ENCODE measurements at places on chromosomes 4 and X.

DNA sequence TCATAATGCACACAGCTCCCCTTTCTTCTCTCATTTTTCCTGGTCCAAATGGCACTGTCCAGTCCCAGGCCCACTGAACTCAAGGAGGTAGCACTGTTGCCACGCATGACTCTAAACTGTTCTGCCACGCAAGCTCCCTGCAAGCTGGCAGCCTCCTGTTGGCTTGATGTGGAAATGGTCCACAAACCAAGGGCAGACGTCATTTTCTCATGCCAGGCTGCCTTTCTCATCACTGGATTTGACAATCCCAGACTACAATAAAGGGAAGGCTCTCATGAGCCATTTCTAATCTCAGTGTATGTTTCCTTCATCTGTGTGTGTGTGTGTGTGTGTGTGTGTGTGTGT lies 22.4 kb downstream of the OTOP1 start:
- no peak for DNase-seq

DNA sequence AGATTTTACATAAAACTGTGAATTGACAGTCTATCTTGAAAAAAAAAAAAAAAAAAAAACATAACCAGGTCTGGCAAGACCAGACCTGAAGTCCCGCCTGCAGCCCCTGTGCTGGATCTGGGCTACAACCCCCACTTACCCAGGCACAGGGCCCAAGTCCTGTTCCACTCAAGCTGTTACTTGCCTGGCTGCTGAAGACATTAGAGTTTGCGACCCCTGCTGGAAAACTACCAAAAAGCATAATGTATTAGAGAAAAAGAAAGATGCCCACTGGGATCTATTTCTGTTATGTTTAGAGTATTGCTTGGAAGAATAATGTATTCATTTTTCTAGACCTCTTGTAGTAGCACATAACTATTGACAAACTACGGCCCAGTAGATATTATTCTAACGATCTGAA lies 4.7 kb downstream of the HS3ST1 start:
- DNase-seq = peak; percentile 27

DNA sequence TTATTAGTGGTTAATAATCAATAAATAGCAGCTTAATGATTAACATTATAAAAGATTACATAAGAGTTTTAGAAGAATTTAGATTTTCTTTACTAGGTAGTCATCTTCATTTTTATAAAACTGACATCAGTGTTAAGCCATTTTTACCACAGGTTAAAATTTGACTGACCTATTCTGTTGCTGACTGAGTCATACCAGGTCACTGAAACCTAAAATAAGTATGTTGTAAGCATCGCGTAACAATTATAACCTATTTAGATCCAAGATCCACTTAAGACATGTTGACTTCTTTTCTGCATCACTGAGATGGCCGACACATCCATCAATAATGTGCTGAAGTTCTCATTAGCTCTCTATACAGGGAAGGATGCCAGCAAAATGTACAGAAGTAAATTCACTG lies 36.7 kb downstream of the ARX start:
- no peak for DNase-seq

DNA sequence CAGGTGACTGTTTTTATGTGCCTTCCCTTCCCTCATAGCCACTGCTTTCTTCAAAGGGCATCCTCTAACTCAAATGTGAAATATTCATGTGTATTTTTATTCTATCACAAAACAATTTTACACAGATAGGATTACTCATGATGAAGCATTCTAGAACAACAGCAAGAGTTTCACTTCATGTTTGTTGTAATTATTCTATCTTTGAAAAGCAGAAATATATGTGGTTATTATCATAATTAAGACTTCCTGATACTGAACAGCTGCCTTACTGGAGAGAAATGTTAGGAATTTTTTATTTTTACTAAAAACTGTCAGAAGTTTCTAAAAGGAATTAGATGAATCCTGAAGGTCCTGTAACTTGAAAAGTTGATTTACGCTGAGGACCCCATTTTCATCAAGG lies 229.1 kb downstream of the PALLD start:
- no peak for DNase-seq

DNA sequence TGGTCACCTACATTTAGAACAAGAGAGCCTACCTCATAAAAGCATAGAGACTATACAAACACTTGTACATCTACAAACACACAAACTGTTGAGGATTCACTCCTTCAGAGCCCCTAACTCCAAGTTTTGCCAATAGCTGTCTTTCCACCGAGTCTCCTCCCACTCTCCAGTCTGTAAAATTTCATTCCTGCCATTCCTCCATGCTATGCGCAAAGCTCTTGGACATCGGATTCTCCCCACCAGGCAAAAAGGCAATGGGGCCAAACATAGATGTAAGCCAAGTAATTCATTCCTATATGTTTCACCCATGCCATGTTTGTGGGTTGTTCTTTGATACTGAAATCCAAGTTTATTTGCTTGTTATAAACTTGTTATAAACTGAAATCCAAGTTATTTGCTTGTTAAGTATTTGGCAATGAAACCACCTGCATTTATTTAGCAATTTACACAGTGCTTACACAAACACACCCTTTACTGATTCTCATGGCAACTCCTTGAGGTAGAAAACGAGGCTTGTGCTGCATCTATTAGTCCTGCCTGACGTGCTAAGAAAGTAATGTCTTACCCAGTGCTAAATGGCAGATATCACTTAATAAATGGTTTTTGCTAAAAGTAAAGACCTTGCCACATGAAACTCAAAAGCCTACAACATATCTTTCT lies 91.1 kb downstream of the SCFD2 start:
- no peak for DNase-seq

DNA sequence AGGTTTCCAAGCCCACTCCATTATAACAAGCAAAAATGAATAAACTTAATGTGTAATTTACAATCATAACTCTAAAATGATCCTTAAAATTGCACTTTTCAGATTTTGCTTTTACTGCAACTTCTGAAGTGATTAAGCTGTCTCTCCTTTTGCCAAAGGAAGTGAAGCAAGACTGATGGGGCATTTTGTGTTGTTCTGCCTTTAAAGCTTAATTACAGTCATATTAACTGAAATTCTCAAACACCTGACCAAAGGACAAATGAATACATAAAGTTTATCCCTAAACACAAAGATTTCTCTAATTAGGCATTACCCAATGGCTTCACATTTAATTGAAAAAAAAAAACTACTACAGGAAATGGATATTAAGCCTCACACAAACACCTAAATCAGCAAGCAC lies 101.8 kb downstream of the ATP11C start:
- DNase-seq = no peak

DNA sequence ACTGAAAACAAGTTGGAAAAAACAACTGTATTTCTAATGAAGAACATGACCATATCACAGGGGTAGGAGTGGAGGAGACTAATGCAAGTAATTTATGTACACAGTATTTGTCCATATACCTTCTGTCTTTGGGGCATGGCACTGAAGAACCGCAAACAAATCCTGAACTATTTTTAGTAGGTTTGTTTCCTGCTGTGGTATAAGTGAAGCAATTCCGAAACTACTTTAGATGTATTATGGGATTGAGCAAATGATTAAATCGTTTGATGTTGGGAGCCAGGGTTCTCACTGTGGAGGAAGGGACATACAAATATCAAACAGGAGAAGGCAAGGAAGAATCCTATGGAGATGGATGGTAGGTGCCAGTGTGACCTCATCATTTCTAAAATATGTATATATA lies 18.9 kb upstream of the SH3KBP1 start:
- DNase-seq = no peak

DNA sequence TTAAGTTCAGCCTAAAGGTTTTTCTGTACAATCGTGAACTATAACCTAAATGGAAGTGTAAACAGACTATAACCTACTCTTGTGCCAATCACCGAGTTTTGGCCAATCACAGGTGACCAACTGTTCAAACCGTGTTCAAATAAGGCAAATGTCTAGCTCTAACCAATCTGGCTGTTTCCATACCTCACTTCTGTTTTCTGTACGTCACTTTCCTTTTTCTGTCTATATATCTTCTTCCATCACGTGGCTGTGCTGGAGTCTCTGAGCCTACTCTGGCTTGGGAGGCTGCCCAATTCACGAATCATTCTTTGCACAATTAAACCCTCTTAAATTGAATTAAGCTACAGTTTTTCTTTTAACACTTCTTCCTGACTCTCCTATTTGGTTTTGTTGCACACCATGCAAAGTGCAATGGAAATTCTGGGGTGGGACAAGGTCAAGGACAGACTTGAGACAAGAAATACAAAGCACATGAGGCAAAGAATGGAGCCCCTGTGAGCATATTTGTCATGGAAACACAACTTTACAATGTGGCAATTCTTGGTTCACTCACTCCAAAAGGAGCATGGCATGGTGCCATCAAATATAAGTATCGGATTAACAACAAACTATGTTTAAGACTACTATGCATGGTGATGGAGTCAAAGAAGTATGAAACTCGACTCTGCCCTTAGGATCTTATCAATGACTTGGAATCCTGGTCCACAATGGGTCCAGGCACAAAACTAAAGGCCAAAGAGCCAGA lies 115.7 kb upstream of the FAM9B start:
- DNase-seq = no peak

GRCh38 chr4:176779421-176779820 lies 13.3 kb downstream of the VEGFC start:
- no peak for DNase-seq

- DNase-seq = no peak
These were observed 210.8 kb downstream of the ARHGAP10 start for GRCh38 chr4:147942729-147943128.

DNA sequence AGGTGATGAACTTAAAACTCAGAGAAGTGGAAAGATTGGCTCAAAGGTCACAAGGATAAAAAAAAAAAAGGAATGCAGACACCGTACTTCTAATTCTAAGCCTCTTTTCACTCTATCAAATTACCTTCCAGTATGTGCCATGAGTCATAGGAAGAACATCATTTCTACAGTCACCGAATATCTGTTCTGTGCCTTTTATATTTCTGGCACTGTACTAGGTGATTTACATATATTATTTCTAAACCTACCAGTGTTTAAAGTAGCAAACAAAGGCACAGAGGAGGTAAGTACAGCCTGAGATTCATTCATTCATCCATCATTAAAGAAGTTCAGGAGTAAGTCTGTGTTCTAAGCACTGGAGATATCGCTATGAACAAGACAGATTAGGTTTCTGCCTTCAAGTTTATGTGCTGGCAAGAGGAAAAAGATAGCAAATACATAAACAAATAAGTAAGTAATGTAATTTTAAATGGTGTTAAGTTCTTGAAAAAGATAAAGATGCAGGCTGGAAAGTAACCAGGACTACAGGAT lies 65.3 kb downstream of the PALLD start:
- no peak for DNase-seq

DNA sequence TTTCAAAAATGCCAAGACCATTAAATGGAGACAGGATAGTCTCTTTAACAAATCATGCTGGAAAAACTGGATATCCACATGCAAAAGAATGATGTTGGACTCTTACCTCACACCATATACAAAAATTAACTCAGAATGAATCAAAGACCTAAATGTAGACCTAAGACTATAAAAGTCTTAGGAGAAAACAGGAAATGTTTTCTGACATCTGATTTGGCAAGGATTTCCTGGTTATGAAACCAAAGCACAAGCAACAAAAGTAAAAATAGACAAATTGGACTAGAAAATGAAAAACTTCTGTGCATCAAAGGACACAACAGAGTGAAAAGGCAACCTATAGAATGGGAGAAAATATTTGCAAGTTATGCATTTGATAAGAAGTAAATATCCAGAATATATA lies 37.6 kb downstream of the ARFIP1 start:
- no peak for DNase-seq

DNA sequence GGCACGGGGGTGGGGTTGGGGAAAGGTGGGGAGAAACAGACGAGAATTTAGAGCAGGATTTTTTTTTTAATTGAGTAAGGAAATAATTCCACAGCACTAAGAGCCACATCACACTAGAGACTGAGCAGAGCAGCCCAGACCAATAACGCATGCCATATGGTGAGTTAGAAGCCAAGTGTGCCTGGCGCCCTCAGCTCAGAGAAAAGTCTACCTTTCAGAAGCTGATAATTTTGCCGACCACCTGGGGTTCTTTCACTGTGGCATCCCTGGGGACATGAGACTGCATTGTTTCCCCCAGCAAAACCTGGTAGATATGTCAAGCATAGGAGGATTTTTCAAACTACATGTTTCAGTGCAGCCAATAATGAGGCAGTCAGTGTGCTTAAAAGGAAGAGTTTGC lies 516.8 kb downstream of the SMARCA1 start:
- DNase-seq = no peak

DNA sequence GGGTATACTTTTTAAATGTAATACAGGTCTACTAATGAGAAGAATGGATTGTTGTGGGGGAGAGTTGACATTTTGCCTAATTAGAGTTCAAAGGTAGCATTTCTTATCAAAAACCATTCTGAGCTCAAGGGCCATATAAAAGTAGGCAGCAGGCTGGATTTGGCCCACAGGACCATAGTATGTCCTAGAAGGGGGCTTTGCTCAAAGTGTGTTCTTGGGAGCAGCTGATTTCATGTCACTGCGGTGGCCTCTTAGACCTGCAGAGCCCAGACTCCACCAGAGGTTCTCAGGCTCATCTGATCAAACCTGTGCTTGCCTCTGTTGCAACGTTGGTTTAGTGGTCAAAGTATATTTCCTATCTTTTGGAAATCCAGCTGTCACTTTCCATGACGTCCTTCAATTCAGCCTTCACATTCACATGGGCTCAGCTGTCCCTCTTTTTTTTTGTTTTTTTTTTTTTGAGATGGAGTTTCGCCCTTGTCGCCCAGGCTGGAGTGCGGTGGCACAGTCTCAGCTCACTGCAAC lies 34.6 kb upstream of the TENM3 start:
- DNase-seq = no peak

- DNase-seq = no peak
These were observed 34.8 kb downstream of the CCDC149 start for GRCh38 chr4:24877868-24878635.

DNA sequence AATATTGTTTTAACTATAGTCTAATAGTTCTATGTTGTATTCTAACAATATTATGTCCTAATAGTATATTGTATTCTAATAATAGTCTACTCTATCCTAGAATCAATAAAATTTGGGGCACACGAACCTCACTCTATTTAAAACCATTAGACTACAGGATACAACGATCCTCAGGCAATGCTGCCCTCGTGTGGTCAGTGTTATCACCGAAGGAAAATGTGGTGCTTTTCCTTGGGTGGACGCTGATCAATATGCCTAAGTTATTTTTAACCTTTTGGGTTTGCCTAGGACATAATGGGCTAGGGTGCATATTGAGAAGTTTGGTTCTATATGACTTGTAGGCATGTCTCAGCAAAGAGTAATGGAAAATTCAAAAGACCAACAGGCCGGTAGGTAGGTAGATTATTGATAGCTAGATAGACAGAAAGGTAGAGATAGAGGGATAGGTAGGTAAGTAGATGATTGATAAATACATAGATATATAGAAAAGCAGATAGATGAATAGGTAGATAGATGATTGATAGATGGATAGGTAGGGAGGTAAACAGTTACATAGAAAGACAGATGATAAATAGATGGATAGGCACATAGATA lies 75.1 kb downstream of the PRKX start:
- DNase-seq = no peak

- no peak for DNase-seq
These were observed 52.1 kb downstream of the SEL1L3 start for GRCh38 chr4:25810461-25811373.

GRCh38 chr4:163566257-163566796 lies 71.8 kb downstream of the TMA16 start:
- DNase-seq = no peak

Measured in hypothalamus (tissue), 51 donors.